ENCODE measurements at places on chromosomes 13 and 19.

DNA sequence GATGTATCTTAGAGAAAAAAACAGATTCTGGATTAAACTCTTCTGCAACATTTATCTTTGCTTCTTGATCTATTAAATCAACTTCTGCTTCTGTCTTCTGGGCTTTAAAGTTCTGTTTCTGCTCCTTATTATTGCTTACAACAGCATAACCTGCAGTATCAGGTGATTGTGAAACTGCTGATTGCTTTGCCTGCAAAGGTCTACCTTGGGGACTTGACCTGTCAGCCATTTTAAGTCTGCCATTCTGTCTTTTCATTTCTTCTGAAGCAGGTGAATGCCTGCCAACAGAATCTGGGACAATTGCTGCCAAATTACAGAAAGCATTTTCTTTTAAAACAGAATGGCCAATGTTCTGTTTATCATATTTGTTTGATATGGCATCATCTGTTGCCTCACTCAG, 31.1 kb downstream of the TEX30 start:
- no peak for DNase-seq

- no peak for DNase-seq
These were observed 25.3 kb upstream of the RNASEH2B start for GRCh38 chr13:50884265-50884664.

- no peak for DNase-seq
These were observed 2.3 kb downstream of the AMH start for GRCh38 chr19:2251106-2252054.

GRCh38 chr19:35507561-35507960, 5.9 kb downstream of the DMKN start:
- DNase-seq, result no peak

- no peak for DNase-seq
These were observed 10.3 kb downstream of the RAB8A start for GRCh38 chr19:16121967-16122366.

- no peak for DNase-seq
These were observed 299.0 kb downstream of the ITGBL1 start for GRCh38 chr13:101751488-101751887.

DNA sequence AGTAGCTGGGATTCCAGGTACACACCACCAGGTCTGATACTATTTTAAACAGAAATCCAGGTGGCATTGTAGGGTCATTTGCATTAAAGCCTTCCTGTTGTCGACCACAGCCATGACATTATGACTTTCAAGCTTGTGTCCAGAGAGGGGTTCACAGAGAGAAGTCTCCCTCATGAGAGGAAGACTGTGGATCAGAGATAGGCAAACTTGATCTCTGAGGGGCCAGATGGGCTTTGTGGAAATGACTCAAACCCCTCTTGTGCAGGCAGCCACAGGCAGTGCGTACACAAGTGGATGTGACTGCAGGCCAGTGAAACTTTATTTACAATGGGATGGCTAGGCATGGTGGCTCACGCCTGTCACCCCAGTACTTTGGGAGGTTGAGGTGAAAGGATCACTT, 27.8 kb upstream of the F2RL3 start:
- DNase-seq, result no peak

DNA sequence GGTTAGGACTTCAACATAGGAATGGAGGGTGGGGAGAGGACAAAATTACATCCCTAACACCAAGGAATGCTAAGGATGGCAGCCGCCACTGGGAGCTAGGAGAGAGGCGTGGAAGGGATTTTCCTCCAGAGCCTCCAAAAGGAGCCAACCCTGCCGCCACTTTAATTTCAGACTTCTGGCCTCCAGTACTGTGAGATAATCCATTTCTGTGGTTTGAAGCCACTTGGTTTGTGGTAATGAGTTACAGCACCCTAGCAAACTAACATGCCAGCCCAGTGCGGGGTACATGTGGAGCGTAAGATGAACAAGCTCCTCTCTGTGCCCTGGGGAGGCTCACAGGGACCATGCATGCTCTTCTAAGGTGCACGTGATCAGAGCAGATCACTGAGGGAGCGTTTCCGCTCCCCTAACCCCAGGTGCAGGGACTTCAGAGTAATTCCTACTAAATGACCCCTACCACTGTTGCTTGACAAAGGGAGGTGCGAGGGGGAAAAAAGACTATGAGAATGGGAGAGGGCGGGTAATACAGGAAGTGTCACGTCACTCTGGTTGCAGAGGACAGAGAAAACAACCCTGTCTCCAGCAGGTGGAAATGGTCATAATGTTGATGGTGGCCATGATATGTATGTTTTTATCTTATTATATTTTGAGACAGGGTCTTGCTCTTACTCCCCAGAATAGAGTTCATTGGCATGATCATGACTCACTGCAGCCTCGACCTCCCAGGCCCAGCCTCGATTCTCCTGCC, 12.0 kb downstream of the FPR1 start:
- no peak for DNase-seq

- no peak for DNase-seq
These were observed 1786.8 kb downstream of the SLITRK5 start for GRCh38 chr13:89457977-89458376.

DNA sequence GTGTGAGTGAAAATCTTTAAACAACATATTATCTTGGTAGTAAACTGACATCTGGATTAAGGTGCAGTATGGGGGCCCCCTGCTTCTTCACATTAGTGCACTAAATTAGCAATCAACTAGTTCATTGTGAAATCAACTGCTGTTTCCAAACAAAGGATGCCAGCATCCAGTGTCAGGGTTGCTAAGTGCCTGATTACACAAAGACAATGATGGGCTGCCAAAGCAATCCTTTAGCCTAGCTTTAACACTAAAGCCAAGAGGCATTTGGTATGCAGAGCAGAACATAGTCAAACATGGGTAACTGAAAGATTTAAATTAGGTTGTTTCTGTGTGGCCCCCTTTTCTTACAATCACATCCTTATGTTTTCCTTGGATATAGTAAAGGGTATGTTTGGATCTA, 543.1 kb upstream of the SLITRK5 start:
- DNase-seq, result peak; percentile 1

DNA sequence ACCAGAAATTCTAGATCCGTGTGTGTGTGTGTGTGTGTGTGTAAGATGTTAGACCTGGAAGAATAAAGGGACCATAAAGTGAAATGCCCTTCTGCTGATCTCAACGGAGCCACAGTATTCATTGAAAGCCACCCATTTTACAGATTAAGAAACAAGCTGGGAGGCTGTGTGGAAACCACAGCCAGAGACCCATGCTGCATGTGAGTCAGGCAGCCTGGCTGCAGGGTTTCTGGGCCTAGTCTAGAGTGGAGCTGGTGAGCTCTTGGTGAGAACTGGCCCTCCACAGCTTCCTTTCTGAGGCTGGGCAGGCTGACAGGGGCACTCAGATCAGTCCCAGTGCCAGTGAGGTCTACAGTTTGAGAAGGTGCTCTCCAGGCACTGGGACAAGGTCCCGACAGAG, 75.3 kb downstream of the SERP2 start:
- no peak for DNase-seq

GRCh38 chr13:102399791-102400674, 1.8 kb downstream of the FGF14 start:
- peak; percentile 32 for DNase-seq

GRCh38 chr13:98144801-98145350, 2.0 kb downstream of the FARP1 start:
- no peak for DNase-seq

GRCh38 chr19:41297628-41298347, 12.2 kb upstream of the CCDC97 start:
- DNase-seq, result no peak

DNA sequence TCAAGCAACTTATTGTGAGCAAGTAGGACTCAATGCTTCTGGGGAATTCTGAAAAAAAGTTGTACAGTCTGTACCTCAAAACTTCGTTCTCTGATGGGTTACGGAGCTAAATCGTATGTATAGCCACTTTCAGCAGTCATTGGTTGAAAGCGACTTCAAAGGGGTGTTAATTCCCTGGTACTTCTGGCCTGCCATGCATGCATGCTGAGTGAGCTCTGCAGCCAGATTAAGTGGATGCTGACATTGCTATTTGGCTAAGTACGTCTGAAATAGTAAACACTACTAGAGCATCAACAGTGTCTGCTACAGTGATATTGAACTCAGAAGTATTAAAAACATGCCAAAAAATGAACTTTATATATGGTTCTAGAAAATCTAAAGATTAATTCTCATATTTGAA, 1183.1 kb upstream of the PCDH20 start:
- no peak for DNase-seq

- no peak for DNase-seq
These were observed 99.3 kb downstream of the DOCK9 start for GRCh38 chr13:98878486-98879126.

DNA sequence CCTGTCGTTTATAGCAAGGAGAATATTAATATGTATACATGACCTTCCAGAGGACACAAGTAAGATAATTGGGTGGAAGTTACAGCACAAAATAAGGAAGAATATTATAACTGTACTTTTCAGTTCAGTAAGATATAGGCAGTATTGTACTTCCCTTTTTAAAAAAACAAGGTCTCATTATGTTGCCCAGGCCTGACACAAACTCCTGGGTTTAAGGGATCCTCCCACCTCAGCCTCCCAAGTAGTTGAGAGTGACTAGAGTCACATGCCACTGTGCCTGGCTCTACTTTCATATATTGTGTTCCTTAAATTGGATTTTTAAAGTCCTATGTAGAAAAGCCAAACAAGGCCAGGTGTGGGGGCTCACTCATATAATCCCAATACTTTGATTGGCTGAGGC, 19.5 kb upstream of the MAB21L1 start:
- no peak for DNase-seq

DNA sequence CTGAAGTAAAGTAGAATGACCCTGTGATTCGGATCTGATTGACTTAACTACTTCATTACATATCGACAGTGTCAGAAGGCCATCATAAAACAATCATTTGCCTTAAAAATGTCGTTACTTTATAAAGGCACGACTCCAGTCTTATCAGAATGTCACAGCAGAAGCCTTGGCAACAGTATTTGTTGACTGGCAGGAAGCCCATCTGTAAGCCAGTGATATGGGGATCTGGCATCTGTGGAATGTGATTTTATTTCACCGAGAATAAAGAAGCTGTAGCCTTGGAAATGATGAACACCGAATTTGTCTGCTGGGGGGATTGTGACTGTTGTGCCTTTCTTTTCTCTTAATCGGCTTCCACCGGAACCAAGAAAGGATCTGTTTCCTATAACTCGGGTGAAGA, 362.5 kb downstream of the TDRD3 start:
- no peak for DNase-seq

- no peak for DNase-seq
These were observed 2.0 kb downstream of the SPART start for GRCh38 chr13:36344173-36344572.
